Neural progenitor cell (in vitro differentiated cells): ENCODE measurements at places on chromosomes 11 and 22.
A peak's percentile ranks its signal among the peaks of the same experiment; 100 is the strongest.

DNA sequence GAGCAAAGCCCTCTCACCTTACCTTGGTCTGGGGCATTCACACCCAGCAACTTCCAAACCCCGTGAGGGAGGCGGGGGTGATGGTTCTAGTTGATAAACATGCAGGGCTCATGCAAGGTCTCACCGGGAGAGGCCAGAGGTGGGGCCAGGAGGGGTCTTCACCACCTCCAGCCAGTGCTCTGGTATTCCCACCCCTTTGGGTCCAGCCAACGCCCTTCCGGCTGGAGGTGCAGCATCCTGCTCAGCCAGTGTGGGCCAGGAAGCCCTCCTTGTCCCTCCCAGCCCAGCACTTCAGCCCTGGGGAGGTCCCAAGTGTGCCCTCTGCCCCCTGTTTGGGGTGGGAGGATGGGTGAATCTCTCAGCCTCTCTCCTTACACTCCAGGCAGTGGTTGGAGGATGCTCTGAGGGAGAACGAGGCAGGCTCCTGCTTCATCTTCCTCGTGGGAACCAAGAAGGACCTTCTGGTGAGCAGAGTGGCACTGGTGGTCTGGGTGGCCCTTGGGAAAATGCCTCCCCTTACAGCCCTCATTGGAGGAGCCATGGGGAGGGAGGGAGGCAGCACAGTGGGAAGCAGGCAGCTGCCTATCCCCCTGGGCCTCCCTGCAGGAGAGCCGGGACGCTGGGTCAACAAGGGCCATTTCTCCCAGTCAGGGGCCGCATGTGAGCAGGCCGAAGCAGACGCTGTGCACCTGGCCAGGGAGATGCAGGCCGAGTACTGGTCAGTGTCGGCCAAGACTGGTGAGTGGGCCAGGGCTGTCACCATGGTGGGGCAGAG, 13.4 kb downstream of the RAB36 start:
- no peak for DNase-seq

DNA sequence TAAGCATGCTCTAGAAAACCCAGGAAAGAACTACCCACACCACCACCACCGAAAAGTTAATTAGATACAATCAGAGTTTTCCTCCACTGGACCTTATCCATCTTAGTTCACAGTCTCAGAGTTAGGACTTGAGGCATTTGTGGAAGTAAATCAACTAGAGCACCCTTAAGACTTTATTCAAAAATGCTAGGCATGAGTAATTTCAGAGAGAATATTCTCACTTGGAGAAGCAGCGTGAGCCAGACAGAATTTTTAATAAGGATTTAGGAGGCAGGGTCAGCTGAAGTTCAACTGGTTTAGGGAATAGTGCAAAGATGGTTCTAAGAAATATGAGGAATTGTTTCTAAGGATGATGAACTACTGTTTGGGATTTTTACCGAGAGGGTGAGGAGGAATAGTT, 1.2 kb upstream of the OLFML1 start:
- no peak for DNase-seq

DNA sequence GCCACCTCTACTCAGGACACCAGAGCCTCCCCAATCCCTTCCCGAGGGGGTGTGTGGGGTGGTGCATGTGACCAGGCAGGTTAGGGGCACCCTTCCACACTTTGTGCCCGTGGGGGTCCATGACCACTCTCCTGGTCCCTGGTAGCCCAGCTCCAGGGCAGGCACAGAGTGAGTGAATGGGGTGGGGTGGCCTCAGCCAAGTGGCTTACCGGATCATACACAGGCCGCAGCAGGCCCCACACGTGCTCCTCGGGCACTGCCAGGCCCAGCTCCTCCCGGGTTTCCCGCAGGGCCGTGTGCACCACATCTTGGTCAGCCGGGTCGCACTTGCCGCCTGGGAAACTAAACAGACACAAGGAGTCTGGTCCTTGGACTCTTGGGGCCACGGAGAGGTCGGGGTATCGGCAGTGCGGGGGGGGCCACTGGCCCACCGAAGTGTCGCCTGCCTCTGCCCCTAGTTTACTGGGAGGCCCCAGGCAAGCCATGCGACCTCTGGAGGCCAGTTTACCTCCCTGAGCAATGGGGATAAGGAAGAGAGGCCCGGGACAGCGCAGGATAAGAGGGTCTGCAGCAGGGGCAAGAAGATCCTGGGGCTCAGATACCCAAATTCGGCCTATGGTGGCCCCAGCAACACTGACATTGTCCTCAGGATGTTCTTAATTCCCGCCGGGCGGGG, 889 bp downstream of the NUDT8 start:
- no peak for DNase-seq

GRCh38 chr22:32448980-32449379, 15.3 kb downstream of the BPIFC start:
- no peak for DNase-seq

GRCh38 chr11:12121011-12121410, 10.6 kb downstream of the MICAL2 start:
- DNase-seq, result no peak

DNA sequence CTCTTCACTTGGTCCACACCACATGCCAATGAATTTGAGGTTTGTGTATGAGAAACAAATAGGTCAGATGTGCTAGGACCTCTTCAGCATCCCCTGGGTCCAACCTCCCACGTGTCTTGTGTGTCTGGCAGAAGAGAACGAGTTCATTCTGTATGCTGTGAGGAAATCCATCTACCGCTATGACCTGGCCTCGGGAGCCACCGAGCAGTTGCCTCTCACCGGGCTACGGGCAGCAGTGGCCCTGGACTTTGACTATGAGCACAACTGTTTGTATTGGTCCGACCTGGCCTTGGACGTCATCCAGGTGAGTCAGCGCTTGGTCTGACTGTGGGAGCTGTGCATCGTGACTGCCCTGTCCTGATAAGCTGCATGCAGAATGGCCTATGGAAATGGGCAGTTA, 101.0 kb upstream of the SORL1-AS1 start:
- DNase-seq, result no peak

- no peak for DNase-seq
These were observed 21.1 kb upstream of the CAPRIN1 start for GRCh38 chr11:34030382-34030781.

DNA sequence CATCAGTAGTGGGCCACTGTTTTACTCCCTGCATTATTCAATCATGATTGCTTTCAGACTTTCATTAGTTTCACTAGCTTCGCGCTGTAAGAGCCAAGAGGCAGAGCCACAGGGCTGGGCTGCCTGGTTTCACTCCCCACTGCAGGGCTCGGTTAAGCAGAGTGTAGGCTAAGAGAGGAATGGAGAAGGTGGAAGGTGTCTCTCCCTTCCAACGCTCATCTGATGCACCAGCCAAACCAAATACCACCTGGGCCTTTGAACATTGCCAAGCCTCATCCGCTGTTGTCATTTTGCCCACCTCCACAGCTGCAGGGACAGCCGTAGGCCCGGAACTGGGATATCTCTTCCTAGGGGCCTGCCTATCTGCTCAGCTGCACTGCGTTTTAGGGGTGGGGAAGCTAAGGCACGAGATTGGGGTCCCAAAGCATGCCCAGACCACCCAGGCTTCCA, 480 bp upstream of the SMARCB1 start:
- DNase-seq, result no peak

DNA sequence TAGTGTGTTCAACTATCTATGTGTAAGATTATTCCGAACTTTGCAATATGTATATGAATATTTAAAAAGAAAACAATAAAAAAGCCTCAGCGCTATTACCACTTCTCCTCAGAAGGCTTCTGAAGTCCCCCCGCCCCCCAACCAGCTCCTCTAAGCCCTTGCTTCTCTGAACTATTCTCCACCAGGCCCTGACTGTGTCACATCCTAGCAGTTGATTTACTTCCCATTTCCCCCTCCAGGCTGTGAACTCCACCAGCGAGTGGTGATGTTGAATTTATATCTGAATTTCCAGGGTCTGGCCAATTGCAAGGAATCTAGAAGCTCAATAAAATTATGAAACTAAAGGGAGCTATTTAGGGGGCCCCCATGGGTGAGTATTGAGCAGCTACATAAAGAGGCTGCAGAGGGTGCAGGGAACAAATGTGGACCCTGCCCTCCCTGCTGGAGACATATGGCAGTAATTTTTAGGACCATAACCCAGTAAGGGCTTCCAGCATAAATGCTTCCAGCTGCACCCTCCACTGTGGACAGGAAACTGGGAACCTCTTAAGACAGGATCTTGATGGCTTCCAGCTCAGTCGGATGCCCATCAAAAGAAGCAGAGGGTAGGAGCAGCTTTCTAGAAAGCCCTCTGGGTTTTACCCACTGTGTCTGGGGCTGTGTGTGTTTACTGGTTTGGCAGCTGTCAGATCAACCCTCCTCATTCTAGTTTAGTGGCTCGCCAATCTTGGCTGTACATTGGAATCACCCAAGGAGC, 81.4 kb downstream of the TIMP3 start:
- no peak for DNase-seq

GRCh38 chr11:58060939-58061672, 30.4 kb downstream of the OR6Q1 start:
- DNase-seq, result peak; percentile 21

GRCh38 chr22:27810609-27811151, 9.1 kb upstream of the MN1 start:
- DNase-seq, result peak; percentile 42
